ENCODE measurements at places on chromosomes 4 and X.

DNA sequence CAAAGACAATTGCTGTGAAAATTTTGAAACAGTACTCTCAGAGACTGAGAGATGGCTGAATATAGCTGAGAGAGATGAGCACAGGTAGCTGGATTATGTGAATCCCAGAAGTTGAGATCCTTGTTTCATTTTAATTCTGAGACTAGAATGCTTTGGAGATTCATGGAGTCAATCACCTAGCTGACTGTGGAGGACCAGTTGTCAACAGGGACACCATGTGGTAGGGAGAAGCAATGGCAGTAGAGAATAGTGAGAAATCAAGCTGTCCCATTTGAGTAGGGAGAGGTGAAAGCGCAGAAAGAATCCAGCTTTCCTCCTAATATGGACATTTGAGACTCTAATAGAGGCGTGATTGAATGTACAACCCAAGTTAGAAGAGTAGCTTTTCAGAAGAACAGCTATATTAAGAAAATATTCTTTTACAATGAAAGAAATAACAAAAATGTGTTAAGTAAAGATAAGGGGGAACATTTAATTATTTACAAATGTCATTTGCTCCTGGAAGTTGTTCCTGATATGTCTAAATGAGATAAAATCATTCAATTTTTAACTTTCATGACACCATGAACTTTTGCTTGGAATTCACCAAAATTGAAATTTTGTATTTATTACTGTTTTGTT lies 30.3 kb upstream of the GLRB start:
- DNase-seq: no peak

- no peak for DNase-seq
Observed at GRCh38 chr4:76001700-76002099, 5.6 kb downstream of the CXCL9 start.

GRCh38 chr4:124722071-124722470 lies 9.5 kb upstream of the ANKRD50 start:
- no peak for DNase-seq

DNA sequence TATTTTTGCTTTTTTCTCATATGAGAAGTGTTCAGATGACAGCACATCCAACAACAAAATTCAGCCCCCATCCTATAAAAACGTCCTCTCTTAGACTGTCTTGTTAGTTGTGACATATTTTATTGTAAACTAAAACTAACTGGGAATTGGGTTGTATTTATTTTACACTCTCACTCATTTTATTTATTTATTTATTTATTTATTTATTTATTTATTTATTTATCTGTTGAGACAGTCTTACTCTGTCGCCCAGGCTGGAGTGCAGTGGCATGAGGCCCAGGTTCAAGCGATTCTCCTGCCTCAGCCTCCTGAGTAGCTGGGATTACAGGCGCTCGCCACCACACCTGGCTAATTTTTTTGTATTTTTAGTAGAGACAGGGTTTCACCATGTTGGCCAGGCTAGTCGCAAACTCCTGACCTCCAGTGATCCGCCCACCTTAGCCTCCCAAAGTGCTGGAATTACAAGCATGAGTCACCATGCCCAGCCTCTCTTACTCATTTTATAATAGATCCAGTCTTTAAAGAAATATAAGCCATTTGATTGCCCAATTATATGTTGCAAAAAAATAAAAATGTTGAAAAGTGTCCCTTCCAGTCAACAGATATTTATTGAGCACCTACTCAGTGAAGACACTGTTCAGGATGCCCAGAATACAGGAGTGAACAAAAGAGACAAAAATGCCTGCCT lies 44.6 kb downstream of the PALLD start:
- no peak for DNase-seq

DNA sequence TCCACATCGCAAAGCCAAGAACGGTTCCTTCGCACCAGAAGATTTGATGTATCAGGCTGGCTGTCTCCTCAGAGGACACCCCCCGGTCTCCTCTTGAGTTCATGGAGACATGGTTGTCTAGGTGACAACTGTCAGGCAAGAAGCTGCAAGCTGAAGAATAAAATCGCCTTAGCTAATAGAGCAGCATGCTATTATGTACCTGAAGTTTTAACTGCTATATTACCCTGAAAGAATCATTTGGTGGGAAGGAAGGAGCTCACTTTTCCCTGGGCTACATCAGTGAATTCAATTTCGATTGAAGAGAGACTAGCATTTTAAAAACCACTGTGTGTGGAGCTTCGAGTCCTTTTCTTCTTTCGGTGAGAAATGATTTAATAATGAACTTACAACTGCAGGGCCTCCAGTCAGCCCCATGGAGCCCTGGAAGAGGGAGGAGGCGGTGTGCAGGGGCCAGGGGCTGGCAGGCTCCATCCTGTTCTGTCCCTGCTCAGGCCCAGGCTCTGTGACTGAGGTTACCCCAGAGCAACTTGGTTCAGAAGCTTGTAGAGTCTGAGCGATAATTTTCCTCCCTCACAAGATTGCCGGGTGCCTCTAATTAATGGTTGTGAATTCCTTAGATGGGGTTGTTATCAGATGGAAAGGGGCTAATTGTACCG lies 191.3 kb downstream of the MID1IP1 start:
- no peak for DNase-seq

DNA sequence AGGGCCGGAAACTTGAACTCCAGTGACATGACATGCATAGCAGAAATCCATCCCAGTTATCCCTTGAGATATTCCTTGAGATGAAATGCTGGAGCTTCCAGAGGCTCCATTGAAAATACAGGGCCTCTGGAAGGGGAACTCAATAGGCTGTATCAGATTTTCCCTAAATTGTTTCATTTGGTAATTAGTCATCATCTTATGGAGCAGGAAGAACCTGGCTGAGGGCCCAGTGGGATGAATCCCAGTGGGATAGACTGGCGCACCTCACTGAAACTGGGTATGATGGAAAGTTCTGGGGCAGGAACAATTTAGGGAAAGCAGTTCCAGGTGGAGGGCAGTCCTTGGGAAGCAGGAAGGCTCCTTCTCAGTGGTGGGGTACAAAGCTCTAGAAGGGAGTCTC lies 307.8 kb upstream of the DIPK2B start:
- no peak for DNase-seq

DNA sequence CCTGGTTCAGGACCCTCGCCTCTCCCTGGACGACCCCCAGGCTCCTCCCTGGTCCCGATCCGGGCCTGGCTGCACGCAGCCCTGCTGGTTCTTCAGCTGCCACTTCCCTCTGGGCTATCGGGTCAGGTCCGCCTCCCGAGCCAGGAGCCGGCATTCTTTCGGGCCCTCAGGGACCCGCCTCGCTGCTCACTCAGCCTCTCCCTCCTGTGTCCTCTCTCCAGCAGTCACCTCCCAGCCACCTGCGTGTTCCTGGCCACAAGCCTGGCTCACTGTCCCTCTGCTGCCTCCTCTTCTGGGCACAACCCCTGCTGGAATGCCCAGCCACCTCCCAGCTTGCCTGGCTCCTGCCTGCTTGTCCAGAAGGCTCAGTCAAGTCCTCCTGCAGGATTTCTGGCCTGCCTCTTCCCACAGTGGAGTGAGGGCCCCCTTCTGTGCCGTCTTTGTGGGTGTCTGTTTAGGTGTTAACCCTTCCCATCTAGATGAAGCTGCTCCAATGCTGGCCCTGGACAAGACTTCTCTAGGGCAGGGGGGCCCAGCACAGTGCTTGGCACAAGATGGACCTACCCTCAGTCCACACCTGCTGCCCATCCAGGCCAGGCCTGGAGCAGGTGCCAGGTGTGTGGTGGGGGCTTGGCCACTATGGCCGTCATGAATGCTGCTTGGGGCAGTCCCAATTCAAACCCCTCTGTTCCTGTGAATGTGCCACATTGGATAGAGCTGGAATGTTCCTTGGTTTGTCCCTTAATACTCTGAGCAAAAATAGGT lies 2.2 kb downstream of the WFS1 start:
- no peak for DNase-seq

DNA sequence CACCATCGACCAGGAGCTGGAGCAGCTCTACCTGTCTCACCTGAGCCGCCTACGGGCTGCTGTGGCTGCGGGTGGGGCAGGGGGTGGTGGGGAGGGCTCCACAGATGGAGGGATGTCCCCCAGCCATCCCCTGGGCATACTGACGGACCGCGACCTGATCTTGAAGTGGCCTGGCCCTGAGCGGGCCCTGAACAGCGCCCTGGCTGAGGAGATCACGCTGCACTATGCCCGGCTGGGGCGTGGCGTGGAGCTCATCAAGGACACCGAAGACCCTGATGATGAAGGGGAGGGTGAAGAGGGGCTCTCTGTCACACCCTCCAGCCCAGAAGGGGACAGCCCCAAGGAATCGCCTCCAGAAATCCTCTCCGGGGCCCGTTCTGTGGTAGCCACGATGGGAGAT lies 16.5 kb downstream of the PPP1R3F start:
- no peak for DNase-seq

GRCh38 chr4:99979872-99980271 lies 29.8 kb upstream of the H2AZ1 start:
- DNase-seq: no peak

GRCh38 chrX:39907964-39908661 lies 189.6 kb downstream of the BCOR start:
- no peak for DNase-seq

DNA sequence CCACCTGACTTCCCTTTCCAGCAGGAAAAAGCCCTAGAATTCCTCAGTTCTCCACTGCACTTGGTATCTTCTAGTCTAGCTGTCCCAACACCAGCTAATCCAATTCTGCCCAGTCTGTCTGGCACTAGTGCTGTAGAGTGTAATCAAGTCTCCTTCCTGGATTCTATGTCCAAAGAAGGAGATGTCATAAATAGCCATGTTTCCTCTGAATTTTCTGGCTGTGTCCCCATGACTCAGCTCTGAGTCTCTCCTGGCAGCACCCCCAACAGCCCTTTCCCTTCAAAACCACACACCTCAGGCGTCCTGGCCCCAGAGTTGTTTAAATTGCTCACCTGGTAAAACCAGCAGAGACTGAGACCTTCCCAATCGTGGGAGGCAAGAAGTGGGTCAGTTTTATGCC lies 197.2 kb downstream of the GRXCR1 start:
- no peak for DNase-seq

DNA sequence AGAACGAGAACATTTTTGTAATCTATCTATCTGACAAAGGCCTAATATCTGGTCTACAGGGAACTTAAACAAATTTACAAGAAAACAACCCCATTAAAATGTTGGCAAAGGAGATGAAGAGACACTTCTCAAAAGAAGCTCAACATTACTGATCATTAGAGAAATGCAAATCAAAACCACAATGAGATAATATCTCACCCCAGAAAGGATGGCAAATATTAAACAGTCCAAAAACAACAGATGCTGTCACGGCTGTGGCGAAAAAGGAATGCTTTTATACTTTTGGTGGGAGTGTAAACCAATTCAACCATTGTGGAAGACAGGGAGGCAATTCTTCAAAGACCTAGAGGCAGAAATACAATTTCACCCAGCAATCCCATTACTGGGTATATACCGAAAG lies 2284.8 kb downstream of the ARAP2 start:
- no peak for DNase-seq

- no peak for DNase-seq
Observed at GRCh38 chrX:150847088-150847487, 51.4 kb downstream of the CD99L2 start.

DNA sequence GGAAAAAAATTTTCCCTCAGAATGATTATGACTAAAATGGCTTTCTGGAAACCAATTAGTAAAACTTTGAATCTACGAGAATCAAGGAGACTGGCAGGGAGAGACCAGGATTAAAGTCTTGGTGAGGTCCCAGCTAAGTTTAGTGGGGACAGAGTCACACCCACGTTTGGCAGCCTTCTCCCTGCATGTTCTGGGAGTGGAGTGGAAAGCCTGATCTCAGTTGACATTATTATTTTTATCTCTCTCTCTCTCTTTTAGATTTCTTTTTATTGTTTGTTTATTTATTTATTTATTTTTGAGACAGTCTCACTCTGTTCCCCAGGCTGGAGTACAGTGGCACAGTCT lies 67.8 kb downstream of the MED28 start:
- no peak for DNase-seq

- no peak for DNase-seq
Observed at GRCh38 chr4:3766785-3767569, 792 bp downstream of the ADRA2C start.

GRCh38 chr4:76723373-76723772 lies 174.6 kb downstream of the SOWAHB start:
- no peak for DNase-seq

GRCh38 chr4:6542951-6543350 lies 32.0 kb upstream of the MAN2B2 start:
- no peak for DNase-seq

GRCh38 chr4:141486375-141486997 lies 149.9 kb upstream of the IL15 start:
- DNase-seq: no peak

DNA sequence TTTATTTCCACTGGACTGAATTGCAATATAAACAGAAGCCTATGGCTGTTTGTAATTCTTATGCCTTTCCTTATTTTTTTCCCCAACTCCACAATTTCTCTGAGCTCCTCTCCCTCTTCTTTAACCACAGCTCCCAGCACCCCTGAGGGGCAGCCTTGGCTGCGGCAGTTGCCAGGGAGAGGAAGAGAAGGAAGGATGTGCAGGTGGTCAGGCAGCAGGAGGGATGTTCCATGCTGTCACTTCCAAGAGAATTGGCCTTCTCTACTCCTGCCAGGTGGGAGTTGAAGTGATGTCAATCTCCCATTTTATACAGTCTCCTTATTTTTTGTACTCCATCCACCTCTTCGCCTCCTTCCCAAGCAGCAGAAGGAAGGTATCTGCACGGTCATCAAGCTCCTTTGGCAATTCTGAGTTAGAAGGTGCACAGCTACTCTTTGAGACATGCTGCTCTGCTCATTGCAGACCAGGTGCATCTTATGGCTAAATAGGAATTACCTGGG lies 343.3 kb upstream of the RPS6KA3 start:
- no peak for DNase-seq

- DNase-seq: no peak
Observed at GRCh38 chrX:109281483-109282275, 200.2 kb downstream of the GUCY2F start.

GRCh38 chr4:57103051-57103450 lies 7.1 kb downstream of the IGFBP7 start:
- no peak for DNase-seq

GRCh38 chrX:41590641-41591040 lies 98.1 kb upstream of the GPR34 start:
- DNase-seq: no peak

DNA sequence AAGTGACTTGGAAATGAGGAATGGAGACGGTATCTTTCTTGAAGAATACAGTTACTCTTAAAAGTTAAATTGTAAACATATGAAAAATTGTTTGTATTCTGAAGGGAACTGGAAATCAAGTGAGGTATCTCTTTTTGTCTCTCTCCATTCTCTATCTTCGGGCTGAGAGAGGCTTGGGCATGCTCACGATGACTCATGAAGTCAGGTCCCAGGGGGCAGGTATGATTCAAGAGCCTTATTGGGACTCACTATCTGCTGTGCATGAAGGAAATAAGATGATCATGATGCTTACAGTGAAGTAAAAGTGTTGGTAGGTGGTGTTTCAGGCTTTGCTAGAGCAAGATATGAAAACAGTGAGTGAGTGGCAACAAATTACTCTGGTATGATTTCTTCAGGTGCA lies 200.4 kb upstream of the PITX2 start:
- no peak for DNase-seq

GRCh38 chr4:184424993-184425758 lies 49.2 kb downstream of the IRF2 start:
- no peak for DNase-seq

Measured in iPS DF 19.7 (cell line).